AG04449 (cell line): ENCODE measurements at places on chromosomes 1 and 21.

DNA sequence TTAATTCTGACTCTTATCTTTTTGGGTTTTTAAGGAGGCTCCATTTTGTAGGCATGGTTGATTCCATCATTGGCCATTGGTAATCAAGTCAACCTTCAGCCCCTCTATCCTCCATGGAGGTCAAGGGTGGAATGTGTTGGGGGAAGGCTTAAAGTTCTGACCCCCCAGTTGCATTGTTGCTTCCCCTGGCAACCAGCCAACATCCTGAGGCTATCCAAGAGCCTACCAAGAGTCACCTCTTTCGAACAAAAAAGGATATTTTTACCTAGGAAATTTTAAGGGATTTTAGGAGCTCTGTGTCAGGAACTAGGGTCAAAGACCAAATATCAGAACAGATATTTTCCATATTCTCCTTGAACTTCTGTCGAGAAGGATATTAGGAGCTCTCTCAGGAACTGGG, 251.8 kb downstream of the RYR2 start:
- no peak for DNase-seq

DNA sequence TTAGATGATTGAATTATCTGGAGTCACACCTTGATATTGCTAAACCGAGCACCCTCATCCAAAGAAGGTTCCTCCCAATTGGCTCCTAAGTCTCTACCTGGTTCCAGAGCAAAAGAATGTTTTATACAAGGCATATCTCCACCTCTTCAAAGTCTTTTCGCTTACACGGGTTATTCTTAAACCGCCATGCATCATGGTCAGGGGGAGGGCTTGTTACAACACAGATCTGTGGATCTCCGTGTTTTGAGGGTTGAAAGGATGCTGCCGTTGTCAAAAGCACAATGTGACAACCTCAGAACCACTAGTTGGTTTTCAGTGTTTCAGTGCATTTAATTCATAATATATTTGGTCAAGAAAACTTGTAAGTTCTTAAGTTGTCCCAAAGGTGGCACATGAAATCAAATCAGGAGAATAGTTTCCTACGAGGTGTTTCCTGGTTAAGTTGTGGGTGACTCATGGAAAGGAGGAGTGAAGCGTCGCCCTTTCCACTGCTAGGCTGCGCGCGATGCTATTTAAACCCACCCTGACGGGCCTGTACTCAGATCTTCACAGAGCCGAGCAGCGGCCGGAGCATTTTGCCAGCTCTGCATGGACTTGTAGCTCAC, 1531.6 kb upstream of the TPTE start:
- no peak for DNase-seq

GRCh38 chr1:229952670-229953520, 114.1 kb upstream of the GALNT2 start:
- no peak for DNase-seq

DNA sequence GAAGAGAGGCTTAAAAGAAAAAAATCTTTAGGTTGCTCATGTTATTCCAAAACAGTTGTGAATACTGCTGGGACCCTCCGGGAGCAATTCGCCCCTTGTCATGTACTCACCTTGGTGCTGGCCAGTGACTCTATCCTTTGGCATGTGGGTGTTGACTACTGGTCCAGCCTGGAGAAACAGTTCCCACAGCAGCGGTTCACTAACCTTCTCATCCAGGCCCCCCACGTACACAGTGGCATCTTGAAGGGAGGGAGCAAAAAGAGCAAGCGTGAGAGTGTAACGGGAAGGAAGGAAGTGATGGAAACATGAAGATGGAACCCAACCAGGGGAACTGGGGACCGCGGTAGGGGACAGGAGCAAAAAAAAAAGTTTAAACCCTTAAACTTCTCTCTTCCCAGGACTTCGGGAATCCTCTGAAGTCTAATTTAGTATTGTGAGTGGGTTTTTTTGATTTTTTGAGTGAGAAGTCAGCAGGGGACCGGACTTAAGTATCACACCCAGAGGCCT, 494 bp downstream of the SF3B4 start:
- DNase-seq: no peak

DNA sequence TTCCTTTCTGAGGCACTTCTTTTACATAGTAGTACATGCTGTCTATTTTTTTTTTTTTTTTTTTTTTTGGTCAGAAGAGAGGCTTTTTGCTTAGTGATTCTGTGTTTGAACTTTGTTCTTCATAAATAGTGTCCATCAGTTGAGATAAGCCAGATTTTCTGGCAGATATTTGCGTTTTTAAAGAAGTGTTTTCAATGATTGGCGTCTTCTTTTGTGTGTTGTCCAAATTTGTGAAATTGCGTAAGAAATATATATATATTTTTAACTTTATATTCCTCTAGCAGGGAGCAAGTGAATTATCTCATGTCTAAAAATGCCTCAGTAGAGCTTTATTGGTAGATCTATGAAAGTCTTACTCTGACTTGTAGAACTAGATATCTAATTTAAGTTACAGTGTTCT, 28.3 kb downstream of the NEK7 start:
- no peak for DNase-seq

GRCh38 chr1:56185493-56185892, 393.9 kb downstream of the PLPP3 start:
- DNase-seq: no peak

- DNase-seq: no peak
These were observed 15.1 kb downstream of the RCSD1 start for GRCh38 chr1:167645140-167645541.

- DNase-seq: no peak
These were observed 638.0 kb downstream of the KCNT2 start for GRCh38 chr1:195970209-195970608.

DNA sequence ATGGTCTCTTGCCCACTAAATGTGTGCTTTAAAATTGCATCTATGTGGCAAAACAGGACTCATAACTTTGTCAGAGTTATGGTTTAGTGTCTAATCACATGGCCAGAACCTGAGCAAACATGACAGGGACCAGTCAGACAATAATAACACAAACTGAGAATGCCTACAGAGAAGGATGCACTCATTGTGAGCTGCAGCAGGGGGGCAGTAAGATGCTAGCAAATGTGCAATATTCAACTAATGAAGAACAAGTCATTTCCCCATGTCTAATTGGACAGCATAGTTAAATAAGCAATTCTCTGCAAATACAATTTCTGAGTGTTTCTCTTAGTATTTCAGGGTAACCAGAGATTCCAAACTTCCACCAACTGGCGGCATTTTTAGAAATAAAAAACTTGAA, 30.8 kb downstream of the SPAG17 start:
- DNase-seq: no peak

DNA sequence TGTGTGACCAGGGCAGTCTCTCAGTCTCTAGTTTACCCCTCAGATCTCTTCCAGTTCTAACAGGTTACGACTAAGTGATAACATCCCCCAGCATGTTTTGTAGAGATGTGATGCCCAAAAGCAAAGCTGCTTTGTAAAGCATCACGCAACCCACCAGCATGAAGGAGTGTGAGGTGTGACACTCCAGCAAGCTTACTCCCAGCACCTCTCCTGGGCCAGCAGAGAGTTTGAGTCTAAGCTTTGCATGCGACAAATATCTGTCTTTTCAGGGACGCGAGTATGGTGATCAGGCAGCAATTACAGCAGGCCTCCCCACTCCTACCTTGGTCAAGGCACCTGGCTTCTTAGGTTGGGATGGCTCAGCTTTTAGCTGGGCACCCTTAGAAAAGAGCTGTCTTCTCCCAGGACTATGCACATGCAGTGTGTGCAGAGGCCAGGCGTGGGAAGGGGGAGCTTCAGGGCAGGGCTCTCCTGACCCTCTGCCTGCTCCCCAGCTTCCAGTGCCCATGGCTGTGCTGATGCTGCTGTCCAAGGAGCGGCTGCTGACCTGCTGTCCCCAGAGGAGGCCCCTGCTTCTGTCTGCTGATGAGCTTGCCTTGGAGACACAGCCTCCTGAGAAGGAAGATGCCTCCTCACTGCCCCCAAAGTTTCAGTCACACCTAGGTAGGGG, 48.2 kb downstream of the ELK4 start:
- no peak for DNase-seq

- DNase-seq: no peak
These were observed 494.7 kb upstream of the ADGRL2 start for GRCh38 chr1:81305997-81306452.

DNA sequence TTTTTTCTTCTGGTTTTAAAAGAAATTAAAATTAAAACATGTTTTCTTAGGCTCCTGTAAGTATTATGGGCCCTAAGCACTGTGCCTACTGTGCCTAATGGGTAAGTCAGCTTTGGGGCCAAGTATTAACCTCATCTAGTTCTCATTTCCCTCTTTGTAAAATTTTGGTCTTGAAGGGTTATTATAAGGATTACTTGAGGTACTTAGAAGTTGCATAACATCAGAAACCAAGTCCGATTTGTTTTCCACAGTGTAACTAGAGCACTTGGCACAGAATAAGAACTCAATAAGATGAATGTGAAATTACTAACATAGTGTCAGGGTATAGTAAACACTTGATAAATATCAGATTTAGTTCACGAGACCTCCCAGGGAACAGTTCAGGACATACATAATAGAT, 16.4 kb upstream of the OSBPL9 start:
- no peak for DNase-seq

DNA sequence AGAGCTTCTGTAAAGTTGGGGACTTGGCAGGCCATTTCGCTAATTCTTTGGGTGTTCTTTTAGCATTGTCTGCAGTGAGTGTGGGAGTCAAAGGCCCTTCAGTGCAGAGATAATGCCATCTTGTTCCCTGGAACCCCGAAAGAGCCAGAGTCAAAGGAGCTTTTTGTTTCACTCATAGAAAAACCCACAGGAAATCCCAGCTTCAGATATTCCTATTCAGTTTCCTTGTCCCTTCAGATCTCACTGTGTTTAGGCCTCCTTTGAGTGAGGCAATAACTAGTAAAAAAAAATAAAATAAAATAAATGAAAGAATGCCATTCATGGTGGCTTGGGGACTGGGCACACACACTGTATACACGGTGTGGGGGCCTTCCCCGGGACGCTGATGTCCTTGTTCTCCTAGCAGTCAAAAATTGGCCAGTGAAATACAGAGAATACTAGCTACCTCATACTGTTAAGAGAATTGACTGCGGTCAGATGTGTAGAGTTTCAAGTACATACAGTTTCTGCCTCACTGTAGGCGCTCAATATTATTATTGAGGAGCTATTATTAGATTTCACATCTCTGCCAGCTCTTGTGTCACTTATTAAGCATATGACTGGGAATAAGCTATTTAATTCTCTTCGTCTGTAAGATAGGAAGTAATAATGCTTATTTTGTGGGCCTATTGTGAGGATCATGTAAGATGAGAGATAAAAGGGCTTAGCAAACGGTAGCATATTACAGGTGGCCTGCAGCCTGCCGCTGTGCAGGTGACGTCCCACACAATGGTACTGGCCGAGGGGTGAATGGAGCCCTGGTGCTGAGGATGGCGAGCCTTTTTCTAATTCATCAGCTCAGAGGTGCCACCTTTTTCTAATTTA, 16.7 kb downstream of the DISC1 start:
- no peak for DNase-seq

DNA sequence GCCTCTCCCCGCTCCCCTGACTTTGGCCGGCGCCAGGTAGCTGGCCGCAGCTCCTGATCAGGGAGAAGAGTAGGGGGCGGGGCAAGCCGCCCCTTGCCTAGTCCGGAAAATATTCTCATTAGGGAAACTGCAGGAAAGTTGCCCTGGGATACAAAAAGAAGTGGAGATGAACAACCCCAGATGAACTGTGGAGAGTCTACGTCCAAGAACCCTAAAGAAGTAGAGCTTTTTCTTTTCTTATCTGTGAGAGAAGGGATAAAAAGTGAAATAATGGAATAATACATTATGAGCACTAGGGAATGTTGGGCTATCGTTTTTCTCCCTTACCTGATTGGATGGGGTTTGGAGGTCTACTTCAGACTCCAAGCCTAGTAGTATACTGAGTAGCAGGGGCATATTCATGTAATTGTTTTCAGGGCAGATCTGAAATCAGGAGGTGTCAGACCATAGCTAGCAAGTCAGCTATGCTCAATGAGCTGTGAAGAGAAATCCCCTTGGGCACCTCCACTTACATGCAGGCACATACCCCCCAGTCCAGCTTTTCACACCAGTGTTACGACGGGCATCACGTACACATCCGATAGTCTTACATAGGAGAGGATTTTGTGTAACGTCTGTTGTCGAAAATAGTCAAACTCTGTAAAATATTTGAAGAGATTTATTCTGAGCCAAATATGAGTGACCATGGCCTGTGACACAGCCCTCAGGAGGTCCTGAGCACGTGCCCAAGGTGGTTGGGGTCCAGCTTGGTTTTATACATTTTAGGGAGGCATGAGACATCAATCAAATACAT, 1.7 kb upstream of the DUSP10 start:
- no peak for DNase-seq

DNA sequence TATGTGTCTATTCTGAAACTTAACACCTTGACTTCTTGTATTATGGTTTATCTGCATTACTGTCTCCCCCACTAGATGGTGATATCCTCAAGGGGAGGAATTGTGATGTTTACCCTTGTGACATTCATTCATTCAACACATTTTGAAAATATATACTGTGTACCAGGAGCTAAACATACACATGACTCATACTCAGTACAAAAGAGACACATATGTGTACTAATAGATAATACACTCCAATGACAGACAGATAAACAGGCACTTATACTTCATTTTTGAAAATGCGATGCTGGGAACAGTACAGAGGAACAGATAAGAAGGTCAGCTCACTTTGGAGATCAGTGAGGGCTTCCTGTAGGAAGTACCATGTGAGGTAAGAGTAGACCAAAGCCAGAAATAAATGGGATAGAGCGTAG, 8.9 kb upstream of the RAB3GAP2 start:
- DNase-seq: no peak

GRCh38 chr1:189706594-189706993, 771.1 kb downstream of the BRINP3 start:
- no peak for DNase-seq

- no peak for DNase-seq
These were observed 64.2 kb downstream of the PLXNA2 start for GRCh38 chr1:208179961-208180409.

DNA sequence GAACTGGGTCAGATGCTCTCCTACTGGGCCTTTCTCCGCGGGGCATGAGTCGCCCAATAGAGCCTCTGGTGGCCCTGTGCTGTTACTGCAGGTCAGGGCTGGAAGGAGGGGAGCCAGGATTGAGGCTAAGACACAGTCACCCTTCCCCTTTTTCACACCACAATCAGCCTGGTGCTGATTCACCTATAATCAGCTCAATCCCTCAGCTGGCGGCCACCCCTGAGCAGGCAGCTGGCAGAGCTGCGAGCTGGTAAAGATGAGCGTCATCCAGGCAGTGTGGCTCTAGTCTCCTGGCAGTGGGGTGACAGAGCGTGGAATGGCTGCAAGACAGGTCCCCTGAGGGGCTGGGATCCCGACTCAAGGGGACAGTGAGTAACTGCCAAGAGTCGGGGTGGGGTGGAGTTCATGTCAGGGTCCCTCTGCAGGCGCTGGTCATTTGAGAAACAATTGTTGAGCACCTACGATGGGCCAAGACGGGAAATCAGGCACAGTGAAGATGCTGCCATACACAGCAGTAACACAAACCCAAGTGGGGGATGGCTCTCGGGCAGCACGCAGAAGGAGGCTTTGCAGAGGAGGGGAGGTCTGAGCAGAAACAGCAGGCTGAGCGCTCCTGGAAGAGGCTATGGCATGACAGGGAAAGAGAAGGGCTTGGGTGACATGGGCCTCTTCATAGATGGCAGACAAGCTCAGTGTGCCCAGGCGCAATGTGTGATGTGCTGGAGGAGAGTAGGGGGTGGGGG, 21.8 kb downstream of the ATF3 start:
- DNase-seq: no peak

GRCh38 chr1:20290624-20291597, at the start of gene VWA5B1:
Gene VWA5B1 (plus strand): TSS chr1:20290875. CDS start chr1:20310602, 19,727 bp downstream.
- DNase-seq: no peak
